ENCODE measurements at places on chromosomes 5 and 9.

- DNase-seq, result no peak
Measured at GRCh38 chr9:87519461-87519860, 21.8 kb downstream of the DAPK1 start.

DNA sequence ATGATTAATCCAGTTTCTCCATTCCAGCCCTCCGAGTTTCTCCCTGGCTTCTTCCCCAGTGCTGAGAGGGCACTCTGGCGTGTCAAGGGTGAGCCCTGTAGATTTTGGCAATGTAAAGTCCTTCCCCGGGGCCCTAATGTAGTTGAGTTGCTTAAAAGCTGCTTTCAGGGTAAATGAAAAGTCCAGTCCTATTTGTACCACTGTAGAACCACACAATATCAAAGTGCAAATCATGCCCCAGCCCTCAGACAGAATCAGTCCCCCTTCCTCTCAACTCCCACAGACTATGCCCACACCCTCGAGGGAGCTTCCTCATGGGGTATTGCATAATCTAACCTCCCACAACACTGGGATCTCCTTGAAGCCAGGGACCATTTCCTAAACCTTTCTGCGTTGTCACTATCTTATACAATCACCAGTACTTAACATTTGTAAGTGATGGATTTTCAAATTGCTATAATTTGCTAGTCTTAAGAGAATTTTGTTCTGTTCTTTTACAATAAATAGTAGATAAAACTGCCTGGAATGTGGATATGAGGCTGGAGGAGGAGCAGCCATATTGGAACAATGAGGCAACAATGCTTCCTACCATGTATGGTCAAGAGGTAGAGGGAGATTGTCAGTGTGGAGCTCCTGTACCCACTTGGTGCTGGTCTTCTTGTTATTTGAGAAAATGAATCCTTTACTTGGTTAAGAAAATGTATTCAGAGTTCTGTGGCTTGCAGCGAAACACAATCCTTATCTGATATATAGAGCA, 34.4 kb downstream of the ZNF366 start:
- DNase-seq, result no peak

DNA sequence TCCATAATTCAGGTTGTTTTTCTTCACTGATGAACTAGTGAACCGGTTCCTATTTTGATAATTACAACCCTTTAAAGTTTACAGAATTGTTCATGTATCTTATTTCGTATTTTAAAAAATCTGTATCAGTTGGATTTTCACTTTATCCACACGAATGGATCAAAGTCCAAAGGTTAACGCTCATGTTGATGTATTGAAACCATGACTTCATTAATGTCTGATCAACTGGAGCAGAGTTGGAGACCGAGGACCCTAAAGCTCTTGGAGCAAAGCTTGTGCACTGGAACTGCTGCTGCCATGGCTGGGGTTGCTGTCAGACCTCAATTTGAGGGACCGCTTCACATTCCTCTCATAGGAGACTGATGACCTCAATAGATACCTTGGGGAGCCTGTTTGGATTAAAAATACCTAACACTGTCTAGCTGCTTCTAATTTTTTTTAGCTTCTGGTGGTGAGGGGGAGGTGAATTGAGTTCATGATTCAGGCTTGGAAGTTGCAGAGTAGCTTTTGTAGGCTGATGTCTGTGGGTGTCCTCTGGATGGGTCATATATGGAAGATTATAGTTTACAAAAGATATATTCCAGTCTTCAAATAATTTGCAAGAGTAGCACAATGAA, 45.1 kb downstream of the KIAA1958 start:
- no peak for DNase-seq

- no peak for DNase-seq
Measured at GRCh38 chr5:17157916-17158529, 59.4 kb upstream of the BASP1 start.

DNA sequence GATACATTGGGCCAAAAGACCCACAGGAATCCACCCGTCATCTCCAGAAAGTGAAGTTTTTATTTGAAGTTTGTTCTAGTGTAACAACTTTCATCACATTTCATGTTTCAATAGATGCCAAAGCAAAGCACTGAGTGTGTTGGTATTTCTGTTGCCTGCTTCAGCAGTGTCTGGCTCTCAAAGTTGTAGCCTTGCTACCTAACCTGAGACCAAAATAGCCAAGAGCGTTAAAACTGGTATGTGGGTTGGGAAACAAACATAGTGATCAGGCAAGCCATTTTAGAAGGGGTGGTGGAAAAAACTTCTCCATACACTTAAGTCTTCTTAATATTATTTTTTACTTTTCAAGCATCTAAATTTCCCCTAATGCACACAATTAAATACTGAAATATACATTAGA, 150.3 kb upstream of the DHFR start:
- DNase-seq, result no peak

GRCh38 chr9:124518116-124518515, 10.9 kb upstream of the NR5A1 start:
- no peak for DNase-seq

DNA sequence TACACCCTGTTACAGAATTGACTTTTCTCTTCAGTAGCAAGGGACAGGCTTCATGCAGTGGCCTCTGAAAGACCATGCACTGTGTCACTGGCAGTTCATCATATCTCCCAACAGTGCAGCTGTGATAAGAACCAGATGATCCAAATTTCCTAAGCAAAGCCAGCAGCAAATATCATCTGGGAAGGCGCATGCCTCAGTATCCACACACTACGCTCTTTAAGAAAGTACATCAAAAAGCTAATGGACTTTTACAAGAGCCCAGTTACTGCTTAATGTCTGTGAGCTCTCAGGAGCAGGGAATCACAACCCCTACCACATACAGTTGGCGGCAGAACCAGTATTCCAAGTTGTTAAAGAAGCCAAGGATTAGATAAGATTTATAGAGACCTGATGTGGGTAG, 25.1 kb downstream of the ADAMTSL1 start:
- no peak for DNase-seq

DNA sequence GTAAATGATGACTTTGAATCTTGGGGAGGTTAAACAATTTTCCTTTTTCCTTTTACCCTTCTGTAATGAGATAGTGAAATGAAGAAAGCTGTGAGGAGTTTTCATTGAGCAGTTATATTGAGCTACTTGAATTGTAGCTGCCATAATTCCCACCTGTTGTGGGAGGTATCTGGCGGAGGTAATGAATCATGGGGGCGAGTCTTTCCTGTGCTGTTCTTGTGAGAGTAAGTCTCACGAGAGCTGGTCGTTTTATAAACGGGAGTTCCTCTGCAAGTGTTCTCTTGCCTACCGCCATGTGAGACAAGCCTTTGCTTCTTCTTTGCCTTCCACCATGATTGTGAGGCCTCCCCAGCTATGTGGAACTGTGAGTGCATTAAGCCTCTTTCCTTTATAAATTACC, 258.4 kb downstream of the FER start:
- no peak for DNase-seq

DNA sequence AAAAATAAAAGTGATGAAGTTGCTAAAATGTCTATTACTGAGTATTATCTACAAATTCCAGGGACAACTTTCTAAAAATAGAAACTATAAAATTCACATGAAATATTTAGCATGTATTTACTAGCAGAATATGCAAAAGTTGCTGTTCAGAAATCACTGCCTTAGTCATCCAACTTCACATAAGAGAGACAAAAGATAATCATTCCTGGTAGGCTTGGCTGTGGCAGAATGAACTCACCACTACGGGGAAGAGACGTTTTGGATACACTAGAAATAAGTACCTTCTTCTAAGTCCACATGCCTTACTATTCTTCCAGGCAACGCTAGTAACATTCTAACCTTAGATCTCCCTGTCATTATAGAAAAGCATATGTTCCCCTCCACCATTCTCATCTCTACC, 272.2 kb downstream of the BNC2 start:
- DNase-seq, result no peak

DNA sequence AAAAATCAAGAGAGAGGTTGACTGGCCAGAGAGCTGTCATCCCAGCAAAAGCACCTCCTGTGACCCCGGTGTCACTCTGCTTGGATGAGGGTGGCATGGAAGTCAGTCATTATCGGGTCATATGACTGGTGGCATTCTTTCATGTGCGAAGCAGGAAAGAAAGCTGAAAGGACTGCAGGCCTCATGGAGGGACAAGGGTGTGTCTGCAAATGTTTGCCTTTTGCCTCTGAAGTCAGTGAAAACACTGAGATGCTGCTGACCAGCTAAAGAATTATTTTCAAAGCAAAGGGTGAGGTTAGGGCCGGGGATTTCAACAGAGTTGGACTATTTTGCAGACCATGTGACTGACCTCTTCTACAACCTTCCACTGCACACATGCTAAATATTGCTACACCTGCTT, 298.3 kb downstream of the CSNK1G3 start:
- DNase-seq, result no peak

- DNase-seq, result no peak
Measured at GRCh38 chr9:127494304-127494702, 43.0 kb downstream of the LRSAM1 start.

GRCh38 chr5:74433255-74433895, 207.2 kb downstream of the ENC1 start:
- peak; percentile 4 for DNase-seq

DNA sequence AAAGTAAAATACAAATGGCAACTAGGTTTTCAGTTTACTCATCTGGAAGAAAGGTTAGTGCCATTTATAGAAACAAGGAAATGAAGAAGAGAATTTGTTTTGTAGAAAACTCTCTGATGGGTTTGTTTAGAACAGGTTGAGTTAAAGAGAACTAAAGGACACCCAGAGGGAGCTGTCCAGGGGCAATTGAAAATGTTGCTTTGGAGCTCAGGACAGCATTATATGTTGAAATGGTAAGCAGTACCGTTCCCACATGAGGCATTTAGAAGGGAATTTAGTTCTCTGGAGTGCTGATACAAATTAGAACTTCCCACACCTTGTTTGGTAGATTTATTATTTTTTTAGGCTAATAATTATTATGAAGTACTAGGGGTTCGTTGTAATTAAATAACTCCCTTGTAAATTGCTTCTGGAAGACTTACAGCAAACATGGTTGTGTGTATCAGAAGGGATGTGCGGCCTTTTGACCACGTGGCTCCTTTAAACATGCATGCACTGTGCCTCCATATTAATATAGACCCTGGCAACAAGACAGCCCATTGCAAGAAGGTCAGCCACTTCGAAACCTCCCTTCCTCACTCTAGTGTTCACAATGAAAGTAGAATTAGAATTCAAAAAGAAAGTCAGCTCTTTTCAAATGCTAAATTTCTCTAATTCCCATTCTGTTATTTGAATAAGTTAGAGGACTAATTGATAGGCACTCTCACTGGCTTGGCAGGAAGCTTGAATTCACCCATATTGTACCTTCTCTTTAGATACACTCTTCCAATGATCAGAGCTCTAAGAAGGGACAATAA, 71.7 kb downstream of the ZNF462 start:
- no peak for DNase-seq

DNA sequence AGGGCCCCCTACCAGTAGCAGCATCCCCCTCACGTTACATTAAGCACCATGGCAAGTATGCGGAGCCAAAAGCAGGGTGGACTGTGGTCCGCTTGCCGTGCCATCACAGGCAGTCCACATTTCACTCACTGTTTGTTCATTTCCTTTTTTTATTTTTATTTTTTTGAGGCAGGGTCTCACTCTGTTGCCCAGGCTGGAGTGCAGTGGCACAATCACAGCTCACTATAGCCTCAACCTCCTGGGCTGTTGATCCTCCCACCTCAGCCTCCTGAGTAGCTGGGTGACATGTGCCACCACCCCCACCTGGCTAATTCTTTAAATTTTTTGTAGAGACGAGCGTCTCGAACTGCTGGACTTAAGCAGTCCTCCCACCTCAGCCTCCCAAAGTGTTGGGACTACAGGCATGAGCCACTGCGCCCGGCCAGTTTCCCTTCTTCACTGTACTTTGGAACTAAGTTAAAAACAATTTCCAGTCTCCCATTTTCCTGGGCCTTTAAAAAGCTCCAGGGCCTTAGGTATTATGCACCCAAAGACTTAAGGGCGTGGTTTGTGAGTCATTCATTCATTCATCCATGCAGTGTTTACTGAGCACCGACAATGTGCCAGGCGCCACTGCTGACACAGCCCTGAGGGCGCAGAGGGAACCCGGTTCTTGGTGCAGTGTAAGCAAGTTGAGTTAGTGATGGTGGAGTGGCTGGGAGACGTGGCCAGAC, 19.9 kb downstream of the PRRX2 start:
- DNase-seq, result no peak

DNA sequence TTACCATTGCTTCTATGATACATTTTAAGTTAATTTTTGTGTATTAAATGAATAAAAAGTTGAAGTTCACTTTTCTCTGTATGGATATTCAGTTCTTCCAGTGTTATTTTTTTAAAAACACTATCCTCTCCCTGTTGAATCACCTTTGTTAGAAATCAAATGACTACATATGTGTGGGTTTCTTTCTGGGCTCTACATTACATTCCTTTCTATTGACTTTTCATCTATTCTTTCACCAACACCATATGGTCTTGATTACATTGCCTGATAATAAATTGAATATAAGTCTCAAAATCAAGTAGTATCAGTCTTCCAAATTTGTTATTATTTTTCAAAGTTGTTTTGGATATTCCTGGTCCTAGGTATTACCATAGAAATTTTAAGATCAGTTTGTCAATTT, 7.3 kb upstream of the RASEF start:
- no peak for DNase-seq

GRCh38 chr5:116361171-116361967, 213.3 kb downstream of the SEMA6A start:
- no peak for DNase-seq

Data from NAMALWA (cell line).